ENCODE measurements at places on chromosomes 6 and 20.

GRCh38 chr20:41111578-41111951, 25.8 kb upstream of the PLCG1 start:
- no peak for DNase-seq

DNA sequence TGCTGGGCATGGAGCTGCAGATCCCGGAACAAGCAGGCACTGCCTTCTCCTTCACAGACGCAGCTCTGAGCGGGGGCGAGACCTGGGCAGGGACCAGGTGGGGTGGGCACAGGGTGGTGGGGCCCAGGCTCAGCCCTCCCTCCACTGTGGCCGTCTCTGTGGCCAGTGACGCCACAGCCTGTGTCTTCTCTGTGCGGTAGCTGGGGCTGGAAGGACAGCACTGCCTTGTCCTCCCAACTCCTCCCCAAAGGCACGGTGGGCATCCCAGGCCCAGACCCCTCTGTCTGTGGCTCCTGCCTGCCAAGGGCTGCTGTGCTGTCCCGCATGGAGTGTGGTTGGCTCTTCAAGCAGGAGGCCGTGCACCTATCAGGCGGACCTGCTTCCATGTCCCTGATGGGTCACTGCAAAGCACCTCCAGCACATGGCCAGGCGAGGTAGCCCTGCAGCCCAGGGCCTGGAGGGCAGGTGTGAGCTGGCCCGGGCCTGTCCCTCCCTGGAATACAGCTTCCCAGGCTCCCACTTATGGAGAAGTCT, 14.8 kb upstream of the TNFRSF6B start:
- DNase-seq = no peak

- no peak for DNase-seq
Measured at GRCh38 chr6:111550195-111550594, 55.5 kb downstream of the TRAF3IP2 start.

GRCh38 chr6:12866422-12867029, 150.0 kb downstream of the PHACTR1 start:
- no peak for DNase-seq

GRCh38 chr20:59026904-59027740, 5.0 kb downstream of the ATP5F1E start:
- no peak for DNase-seq

GRCh38 chr20:57619051-57619831, 985 bp downstream of the ZBP1 start:
- no peak for DNase-seq

DNA sequence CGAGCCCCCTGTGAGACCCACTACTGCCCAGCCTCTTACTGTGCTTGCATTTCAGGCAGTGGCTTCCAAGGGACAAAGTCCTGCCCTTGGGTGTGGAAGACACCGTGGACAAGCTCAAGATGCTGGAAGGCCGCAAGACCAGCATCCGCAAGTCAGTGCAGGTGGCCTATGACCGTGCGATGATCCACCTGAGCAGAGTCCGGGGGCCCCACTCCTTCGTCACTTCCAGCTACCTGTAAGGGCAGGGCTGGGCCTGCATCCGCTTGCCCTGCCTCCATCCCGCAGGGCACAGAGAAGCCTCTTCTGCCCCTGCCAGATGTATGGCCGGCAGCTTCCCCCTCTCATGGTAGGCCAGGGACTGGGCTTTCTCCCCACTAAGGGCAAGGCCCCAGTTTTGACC, 33.8 kb downstream of the BRPF3 start:
- DNase-seq = no peak

DNA sequence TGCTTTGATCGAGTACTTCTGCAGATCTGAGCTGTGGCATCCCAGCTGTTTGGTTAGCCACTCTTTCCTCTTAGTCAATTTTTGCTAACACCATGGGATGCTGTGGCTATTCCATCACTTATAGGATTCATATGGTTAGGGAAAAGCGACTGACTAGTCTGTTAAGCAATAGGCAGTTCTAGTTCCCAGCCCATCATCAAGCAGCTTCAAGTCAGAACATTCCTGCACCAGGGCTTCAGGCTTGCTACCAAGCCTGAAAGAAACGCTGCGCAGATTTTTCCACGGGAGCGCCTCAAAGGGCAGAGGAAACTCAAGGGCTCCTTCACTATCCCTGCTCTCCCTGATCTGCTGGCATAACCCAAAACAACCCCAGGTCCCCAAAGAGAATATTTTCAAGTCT, 159.8 kb upstream of the SUPT3H start:
- DNase-seq = no peak

DNA sequence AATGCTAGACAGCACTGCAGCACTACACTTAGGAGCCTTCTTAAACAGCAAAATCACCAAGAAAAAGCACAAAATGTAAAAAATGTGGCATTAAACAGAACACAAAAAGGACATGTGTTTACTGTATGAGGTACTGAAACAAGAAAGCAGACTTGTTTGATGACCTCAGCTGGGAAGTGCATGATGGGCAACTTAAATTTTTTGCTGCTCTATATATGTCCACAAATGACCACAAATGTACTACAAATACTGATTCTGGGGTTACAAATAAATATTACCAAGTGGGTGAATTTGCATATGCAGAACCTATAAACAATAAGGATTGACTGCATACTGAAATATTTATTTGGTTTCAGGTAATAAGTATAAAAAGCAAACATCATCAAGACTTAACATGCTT, 13.1 kb downstream of the RAB23 start:
- DNase-seq = no peak

DNA sequence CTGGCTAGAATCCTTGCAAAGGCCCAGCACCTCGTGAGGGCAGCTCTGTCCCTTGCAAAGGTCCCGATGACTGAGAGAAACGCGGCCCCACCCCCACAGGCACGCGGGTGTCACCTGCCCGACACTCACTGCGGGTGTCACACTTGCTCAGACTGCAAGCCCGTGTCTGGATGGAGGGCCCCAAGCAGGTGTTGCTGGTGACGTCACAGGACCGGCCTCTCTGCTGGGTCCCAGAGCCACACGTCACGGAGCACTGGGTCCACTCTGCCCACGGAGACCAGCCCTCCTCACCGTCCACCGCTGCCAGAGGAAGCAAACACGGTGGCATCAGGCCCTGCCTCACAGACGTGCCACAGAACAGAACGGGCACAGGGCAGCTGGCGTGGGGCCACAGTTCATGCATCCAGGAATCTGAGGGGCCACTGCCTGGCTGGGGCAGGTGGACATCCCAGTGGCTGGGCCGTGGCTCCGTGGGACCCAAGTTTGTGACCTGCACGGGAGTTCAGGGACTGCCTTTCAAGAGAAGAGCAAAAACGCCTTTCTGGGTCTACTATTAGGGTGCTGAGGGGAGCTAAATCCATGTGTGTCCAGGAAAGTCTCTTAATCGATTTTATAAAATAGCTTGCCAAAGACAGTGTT, 16.0 kb downstream of the THBS2 start:
- no peak for DNase-seq

GRCh38 chr6:121730616-121731015, 295.2 kb downstream of the GJA1 start:
- DNase-seq = no peak

DNA sequence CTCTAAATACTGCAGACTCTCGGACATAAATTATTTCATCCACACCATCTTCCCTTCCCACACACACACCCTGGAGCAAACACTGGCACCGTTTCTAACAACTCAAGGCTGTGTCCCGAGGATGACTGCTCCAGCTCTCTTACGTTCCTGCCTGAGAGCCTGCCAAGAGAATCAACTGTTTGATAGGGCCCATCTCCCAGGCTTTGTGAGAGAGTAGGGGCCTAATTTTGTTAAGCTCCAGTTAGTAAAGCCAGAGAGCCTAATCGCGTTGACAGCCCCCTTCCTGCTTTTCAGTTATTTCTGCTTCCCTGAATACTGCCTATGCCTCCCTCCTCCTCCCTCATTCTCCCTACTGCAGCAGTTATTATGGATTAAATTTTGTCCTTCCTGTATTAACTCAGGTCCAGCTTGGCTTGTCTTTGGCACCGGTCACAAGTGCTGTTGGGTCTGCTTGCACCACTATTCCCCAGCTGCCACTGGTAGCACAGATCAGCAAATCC, 118.1 kb upstream of the TMEM181 start:
- no peak for DNase-seq

DNA sequence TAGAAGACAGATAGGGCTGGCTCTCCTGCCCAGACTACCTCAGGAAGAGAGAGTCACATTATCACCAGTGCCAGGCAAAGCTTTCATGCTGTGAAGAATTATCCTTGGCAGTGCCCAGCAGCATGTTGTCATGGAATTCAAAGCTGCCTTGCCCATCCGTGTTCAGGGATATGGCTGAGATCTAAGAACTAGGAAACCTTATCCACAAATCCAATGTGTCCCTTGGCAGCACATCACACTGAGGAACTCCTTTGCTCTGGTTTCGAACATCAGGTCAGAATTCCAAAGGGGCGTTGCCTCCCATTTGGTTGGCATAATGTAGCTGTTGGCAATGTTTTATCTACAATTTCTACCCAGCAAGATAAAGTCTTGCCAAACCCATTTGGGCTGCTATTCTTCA, 52.7 kb downstream of the ADGRF1 start:
- DNase-seq = no peak

- DNase-seq = no peak
Measured at GRCh38 chr6:53500095-53500494, 44.8 kb downstream of the GCLC start.

DNA sequence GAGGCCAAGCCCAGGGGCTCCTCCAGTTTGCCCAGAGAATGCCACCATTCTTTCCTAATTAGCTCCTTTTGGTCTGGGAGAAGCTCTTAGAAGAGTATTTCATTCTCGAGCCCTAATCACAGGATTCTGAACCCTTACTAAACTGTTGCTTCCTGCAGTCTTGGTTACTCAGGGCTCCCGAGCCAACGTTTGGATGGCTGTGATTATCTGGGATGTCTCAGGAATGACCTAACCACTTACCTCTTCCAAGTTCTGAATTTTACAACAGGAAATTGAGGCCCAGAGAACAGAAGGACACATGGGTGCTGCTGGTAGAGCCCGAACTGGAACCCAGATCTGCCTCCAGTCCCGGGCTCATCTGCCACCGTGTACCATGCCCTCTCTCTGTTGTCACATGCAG, 22.2 kb upstream of the PNPLA1 start:
- DNase-seq = no peak

DNA sequence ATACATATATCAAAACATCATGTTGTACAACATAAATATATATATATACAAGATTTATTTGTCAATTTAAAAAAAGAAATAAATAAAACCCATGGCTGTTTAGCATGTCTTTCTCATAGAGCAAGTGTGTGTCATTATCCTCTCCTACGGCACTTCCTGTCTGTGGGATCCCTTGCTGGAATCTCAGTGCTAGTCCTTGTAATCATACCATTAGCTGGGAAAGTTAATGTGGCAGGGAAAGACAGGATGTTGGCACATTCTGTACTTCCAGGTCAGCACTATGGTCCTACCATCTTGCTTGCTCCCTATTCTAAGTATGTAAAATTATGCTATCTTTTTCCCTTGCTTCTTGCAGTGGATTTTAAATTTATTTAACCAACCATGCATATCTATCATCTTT, 9.5 kb upstream of the SLC17A3 start:
- no peak for DNase-seq

- DNase-seq = no peak
Measured at GRCh38 chr6:35036828-35037663, 104.1 kb downstream of the TCP11 start.

DNA sequence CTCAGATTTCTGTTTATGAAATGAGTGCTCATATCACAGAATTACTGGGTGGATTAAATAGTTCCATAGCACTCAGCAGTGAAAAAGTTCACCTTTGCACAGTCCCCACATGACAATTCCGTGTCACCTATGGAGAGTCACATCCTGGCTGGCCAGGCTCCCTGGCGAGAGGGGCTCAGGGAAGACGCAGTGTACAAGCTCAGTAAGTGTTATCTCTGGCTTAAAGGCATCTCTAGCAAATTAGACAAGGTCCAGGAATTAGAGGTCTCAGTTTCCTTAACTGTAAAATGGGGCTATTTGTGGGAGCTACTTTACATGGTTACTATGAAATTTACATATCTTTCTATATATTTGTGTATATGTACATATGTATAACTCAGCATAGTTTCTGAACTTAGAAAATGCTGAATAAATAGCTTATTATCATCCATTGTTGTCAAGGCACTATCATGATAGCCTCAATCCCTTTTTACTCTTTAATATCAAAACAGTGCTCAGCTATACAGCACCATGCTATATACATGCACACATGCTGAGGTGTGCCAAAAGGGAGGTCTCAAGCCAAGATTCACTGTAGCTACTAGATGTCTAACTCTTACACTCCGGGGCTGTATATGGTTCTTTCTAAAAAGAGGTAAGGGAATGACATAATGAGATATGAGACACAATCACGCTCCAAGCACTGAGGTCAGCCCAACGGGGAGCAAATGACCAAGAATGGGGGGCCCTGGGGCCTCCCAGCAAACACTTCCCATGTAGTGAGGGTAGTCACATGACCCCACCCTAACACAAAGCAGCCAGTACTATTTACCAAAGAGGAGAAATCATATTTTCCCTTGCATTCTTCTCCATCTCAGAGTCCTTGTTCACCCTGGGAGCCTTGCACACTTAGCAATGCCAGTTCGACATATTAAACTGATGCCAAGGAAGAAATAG, 59.4 kb downstream of the SLC22A23 start:
- DNase-seq = no peak

GRCh38 chr6:15945593-15946159, 183.2 kb upstream of the MYLIP start:
- DNase-seq = no peak

DNA sequence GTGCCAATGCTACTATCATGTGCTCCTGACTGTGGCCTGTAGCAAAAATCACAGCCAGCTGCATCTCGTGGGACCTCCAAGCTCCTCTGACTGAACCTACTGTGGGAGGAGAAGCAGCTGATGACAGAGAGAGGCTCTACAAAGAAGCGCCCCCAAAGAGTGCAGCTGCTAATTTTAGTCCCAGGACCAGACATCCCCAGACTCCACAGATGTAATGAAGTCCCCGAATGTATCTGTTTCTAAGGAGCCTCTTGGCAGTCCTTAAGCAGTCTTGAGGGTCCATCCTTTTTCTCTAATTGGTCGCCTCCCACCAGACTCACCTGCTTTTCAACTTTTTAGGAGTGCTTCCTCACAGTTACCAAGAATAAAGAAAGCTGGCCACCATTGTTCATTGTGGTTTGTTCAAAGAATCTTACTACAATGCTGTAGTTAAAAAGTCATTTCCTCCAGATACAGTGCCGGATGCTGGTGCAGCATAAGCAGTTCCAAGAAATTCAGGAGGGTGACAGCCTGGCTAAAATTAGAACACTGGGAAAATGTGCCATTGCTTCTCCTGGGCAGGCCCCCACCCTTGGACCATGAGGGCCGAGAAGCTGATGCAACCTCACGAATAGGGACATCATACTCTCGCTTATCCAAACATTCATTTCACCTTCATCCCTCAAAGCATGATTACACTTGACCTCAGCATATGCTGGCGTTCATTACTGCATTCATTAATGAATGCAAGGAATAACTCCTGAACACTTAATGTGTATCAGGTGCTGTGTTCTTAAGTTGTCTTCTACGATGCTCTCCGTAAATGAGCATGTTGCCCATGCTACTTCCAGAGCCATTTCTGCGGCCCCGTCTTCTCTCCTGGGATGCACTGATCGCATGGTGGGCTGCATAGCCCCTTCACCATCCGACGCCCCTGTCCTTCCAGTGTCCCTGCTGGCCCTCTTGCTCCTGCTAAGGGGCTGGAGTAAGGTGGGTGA, 66.4 kb downstream of the LY86 start:
- DNase-seq = no peak
